ENCODE measurements at places on chromosomes 6 and 20.
A peak's percentile ranks its signal among the peaks of the same experiment; 100 is the strongest.

GRCh38 chr6:13593720-13594119 lies 19.3 kb downstream of the SIRT5 start:
- DNase-seq: no peak

DNA sequence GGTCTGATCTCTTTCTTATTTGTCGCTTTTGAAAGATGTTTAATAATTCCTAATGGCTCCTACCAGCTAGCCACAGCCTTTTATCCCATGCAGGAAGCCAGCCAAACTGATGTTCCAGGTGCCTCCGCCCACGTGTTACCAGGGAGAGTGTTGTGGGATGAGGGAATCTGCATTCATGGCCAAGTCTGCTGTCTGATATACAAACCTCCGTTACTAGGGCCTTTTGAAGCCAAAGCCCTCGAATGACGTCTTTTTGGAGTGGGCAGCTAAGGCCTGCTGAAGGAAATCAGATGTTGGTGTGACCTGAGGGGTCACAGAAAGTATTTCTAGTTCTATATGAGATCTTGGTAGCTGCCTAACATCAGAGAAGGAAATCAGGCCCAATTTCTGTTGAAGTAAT lies 21.3 kb downstream of the STK35 start:
- peak; percentile 41 for DNase-seq

- DNase-seq: peak; percentile 89
Observed at GRCh38 chr20:49595811-49596561, 28.0 kb upstream of the PTGIS start.

DNA sequence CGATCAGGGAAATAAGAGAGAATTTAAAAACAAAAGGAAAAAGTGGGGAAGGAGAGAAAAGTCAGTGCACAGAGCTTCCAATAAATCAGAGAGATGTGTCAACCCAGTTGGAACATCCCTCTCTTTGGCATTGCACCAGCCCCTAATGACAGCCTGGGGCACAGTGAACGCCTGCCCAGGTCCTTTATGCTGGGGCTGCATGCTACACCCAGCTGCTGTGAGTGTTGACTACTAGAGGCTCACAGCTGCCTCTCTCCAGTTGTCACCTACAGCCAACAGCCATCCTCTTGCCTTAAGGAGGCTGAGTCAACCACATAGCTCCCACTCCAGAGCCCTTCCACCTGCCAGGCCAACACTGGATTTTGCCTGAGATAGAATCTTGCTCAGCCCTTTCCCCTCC lies 19.0 kb downstream of the OR2H2 start:
- no peak for DNase-seq

DNA sequence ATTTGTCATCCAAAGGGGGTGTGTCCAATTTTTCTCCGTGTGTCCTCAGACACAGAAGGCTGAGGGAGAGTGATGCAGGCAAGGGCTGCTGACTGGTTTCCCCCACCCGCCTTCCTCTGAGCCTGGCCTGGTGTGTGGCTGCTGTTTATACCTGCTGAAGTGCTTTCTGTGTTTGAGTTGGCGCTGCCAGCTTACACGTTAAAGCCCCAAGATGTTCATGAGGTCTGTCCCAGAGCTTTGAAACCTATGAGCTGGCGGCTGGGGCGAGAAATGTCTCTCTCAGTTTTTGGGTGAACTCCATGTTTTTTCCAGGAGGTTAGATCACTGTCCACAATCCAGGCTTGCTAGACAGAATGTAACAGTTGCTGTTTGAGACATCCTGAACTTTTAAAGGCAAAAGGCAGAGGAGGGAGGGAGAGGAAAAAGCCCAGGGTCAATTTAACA lies 69.0 kb upstream of the CCN2 start:
- DNase-seq: peak; percentile 17

DNA sequence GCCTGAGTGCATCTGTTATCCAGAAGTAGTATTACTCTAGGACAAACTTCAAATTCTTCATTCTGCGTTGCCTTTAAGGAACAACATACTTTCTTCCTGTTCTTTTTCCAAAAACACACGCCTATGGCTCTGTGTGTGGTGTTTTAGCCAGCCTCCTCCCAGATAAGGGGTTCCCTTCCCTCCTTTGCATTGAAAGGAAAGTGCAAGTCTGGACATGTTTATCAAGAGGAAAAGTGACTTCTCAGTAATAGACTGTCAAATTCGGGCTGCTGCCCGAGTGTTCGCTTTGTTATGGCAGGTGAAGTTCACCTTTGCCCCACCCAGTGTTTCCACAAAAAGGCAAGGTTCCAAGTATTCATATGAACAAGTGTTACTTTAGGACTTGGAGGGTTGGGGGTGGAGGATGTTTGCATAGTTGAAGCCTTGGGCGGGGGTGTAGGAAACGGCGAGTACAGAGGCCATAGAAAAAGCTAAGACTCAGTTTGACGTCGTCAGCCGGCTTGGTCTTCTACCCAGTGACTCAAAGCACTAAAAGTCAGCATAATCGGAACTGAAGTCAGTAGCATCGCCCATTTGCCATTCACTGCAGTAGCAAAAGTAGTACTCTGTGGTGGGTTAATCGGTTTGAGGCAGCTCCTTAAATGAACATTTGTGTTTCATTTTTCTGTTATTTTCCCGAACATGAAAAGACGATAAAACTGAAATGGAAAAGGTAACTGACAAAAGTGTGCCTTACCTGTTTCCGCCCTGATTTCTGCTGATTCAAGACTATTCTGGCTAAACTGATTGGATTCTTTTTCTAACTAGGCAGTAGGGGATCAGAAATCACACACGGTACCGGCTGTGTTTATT lies 12.5 kb downstream of the PRDM1 start:
- DNase-seq: peak; percentile 75

GRCh38 chr20:26243731-26244130 lies 547.1 kb upstream of the ZNF337 start:
- DNase-seq: no peak

- peak; percentile 34 for DNase-seq
Observed at GRCh38 chr6:11258260-11259237, 26.1 kb upstream of the NEDD9 start.

GRCh38 chr20:4171538-4172116 lies 156.3 kb upstream of the RNF24 start:
- peak; percentile 35 for DNase-seq

GRCh38 chr6:136669299-136669699 lies 119.1 kb upstream of the MAP7 start:
- DNase-seq: peak; percentile 99

DNA sequence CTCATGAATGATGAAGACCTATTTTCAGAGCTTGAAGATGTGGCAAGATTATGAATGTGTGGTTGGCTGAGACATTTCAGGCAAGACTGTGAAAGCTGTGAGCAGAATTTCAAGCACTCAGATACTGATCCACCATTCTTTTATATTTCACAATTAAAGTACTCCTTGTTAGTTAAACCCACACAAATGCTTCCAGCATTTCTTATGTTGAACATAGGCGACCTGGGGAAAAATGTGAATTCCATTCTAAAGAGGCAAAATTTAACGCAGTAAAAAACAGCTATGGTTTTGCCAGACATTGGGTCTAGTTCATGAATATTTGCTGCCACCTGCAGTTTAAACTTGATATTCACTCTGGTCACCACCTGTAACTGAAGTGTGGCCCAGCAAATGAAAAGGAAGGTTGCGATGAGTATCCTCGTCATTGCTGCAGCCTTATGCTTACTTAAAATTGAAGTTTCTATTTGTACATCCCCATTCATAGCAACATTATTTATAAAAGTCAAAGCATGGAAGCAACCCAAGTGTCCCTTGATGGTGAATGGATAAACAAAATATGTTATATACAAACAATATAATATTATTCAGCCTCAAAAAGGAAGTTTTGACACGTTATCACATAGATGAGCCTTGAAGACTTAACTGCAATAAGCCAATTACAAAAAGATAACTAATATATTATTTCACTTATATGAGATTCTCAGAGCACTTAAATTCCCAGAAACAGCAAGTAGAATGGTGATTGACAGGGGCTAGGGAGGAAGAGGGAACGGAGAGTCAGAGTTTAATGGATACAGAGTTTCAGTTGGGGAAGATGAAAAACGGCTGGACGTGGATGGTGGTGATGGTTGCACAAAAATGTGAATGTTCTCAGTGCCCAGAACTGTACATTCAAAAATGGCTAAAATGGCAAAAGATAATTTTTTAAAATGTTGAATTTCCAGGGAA lies 32.4 kb upstream of the FAM184A start:
- peak; percentile 59 for DNase-seq

GRCh38 chr6:75759207-75759606 lies 10.2 kb downstream of the MYO6 start:
- no peak for DNase-seq

- DNase-seq: no peak
Observed at GRCh38 chr20:14885661-14886060, 548.2 kb upstream of the FLRT3 start.

DNA sequence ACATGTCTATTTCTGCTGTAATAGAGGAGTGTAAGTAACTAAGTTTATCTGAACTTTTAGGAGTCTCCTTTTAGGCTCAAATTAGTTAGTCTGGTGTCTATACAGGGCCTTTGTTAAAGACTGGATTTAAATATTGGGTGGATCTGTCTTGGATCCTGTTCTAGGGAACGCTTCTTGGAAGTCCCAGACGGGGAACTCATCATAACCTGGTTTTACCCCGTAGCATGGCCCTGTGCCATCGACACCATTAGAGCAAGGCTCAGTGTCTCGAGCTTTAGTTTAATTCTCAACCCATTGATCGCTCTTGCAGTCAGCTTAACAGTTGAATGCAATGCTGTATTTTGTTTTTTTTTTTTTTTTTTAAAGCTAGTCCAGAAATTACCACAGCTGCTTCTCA lies 89.9 kb downstream of the CARMIL1 start:
- no peak for DNase-seq

Measured in iris pigment epithelial cell (primary cell).